Activated naive CD4-positive, alpha-beta T cell treated with Interleukin-2 at 50 U/mL for 16 hours (primary cell): ENCODE measurements at places on chromosomes 5 and 9.

- DNase-seq = no peak
Observed at GRCh38 chr5:28305891-28306290, 1267.5 kb upstream of the CDH9 start.

GRCh38 chr5:59254055-59254687 lies 639.4 kb downstream of the PDE4D start:
- DNase-seq = no peak

DNA sequence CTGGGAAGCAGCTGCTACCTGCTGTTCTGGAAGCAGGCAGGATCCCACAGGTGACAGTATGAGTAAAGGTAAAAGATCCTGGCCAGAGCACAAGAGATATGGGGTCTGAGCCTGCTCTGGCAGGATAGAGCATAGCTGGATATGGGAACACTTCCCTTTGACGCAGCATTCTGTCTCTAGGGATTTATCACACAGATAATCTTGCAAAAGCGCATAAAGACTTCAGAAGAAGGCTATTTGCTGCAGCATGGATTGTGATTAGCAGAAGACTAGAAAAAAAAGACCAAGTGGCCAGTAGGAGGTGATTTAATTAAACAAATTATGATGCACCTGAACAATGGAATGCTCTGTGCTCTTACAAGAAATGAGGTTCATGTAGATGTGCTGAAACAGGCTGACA lies 52.4 kb upstream of the PWWP2A start:
- DNase-seq = no peak

GRCh38 chr9:137781906-137782585 lies 95.5 kb upstream of the CACNA1B start:
- no peak for DNase-seq

GRCh38 chr9:111896942-111897600 lies 457 bp downstream of the UGCG start:
- DNase-seq = peak; percentile 28

GRCh38 chr9:127637322-127637847 lies 25.3 kb downstream of the STXBP1 start:
- DNase-seq = no peak

GRCh38 chr5:177070536-177071191 lies 16.1 kb upstream of the FGFR4 start:
- no peak for DNase-seq

- no peak for DNase-seq
Observed at GRCh38 chr5:173638126-173639040, 21.9 kb upstream of the BOD1 start.

DNA sequence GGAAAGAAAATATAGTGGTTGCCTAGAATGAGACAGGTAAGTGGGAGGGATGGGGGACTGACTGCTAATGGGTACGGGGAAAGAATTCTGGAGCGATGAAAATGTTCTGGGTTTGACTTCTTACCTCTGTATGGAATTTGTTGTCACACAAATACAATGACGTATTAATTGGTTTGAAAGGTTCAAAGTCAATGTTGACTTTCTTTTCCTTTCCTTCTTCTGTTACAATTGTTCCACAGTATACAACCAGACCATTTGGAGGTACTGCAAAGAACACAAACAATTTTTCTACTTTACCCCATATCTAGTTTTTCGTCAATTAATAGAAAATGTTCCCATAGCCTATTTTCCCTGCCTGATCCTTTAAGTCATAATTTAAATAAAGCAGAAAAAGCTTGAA lies 25.6 kb downstream of the ETF1 start:
- no peak for DNase-seq

- no peak for DNase-seq
Observed at GRCh38 chr5:100827481-100827889, 75.6 kb downstream of the ST8SIA4 start.

GRCh38 chr9:20722221-20722620 lies 38.2 kb downstream of the FOCAD start:
- no peak for DNase-seq

GRCh38 chr5:179240561-179240960 lies 104.7 kb downstream of the ADAMTS2 start:
- DNase-seq = no peak

GRCh38 chr9:72996684-72997314 lies 43.9 kb upstream of the ALDH1A1 start:
- DNase-seq = no peak

- DNase-seq = no peak
Observed at GRCh38 chr5:148387325-148387724, 3.6 kb downstream of the FBXO38 start.

- DNase-seq = no peak
Observed at GRCh38 chr5:80101993-80102392, 66.8 kb downstream of the THBS4 start.

GRCh38 chr5:125160787-125161502 lies 414.5 kb upstream of the ZNF608 start:
- no peak for DNase-seq

DNA sequence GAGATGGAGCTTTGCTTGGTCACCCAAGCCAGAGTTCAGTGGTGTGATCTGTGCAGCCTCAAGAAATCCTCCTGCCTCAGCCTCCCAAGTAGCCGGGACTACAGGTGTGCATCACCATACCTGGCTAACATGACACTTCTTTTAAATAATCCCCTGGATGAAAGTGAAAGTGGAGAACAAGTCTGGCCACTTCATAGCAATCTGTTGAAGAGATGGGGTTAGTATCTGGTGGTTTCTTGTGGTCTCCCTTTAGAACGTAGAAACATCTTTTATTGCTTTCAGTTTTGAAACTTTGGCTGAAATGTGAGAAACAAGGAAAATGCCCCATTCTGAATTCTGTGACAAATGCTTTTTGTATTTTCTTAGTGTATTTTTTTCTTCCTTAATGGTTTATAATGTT lies 452.5 kb upstream of the RIOK2 start:
- no peak for DNase-seq

DNA sequence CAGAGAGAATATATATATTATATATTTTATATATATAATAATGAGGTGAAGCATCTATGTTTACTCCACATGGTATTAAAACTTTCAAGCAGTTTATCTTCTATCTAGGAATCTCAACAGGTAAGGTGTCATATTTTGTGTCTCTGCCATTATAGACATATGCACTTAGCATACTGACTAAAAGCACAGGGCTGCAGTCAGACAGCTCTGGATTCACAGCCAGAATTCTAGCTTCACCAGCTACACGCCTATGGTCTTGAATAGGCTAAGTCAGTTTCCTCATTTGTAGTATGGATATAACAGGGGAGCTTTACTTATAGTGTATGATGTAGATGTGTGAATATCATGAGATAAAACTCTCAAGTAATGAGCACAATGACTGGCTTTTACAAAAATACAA lies 57.9 kb downstream of the FBN2 start:
- DNase-seq = no peak

- DNase-seq = no peak
Observed at GRCh38 chr9:73869264-73869663, 627.9 kb upstream of the RORB start.

GRCh38 chr9:26535151-26535550 lies 357.5 kb downstream of the CAAP1 start:
- DNase-seq = no peak

DNA sequence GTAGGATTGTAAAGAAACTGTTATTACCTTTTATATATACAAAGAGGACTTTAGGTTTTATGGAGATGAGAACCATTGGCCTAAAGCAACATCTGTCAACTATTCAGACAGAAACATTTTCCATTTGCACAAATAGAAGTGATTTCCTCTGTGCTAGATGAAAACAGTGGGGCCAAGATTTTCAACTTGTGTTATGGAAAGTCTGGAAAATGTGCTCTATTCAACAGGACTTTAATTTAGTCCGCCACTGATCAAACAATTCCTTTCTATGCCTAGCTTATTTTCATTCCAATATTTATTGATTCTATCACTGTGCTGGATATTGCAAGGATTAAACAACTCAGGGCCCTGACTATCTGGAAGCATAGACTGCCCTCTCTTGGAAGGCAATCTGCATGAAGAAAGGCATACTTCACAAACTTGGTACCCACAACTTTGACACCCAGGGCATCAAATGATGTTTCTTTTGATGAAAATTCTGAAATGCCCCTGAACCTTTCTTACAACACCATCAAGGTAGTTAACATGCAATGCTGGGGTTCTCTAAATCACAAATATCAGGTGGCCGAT lies 126.6 kb upstream of the HMHB1 start:
- no peak for DNase-seq
